ENCODE measurements at places on chromosomes 6 and 20. TPM values are rescaled to one million over a fixed set of nuclear protein-coding genes. Genes with fewer than 3 reads are reported as not detected.

Gene SDCBP2
- 2.3 TPM for total RNA-seq

DNA sequence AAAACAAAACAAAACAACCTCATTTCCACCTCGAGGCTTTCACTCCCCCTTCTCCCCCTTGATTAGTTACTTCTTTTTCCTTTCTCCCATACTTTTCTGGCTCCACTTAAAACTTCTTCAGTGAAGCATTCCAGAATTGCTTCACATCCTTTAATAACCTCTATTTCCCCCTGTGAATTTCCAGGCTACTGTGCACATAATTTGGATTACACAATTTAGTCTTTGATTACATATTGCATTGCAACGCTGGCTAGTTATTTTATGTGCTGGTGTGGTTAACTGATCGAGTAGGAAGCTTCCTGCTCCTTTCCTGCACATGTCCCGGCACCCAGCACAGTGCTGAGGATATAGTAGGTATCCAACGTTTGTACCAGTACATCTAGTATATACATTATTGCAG is 28.1 kb upstream of the EEF1E1 start:
- H3K4me3 ChIP-seq = no peak overlapping the region
- H3K36me3 ChIP-seq = no peaks in the 10 kb centered on the region
- no peak for DNase-seq

DNA sequence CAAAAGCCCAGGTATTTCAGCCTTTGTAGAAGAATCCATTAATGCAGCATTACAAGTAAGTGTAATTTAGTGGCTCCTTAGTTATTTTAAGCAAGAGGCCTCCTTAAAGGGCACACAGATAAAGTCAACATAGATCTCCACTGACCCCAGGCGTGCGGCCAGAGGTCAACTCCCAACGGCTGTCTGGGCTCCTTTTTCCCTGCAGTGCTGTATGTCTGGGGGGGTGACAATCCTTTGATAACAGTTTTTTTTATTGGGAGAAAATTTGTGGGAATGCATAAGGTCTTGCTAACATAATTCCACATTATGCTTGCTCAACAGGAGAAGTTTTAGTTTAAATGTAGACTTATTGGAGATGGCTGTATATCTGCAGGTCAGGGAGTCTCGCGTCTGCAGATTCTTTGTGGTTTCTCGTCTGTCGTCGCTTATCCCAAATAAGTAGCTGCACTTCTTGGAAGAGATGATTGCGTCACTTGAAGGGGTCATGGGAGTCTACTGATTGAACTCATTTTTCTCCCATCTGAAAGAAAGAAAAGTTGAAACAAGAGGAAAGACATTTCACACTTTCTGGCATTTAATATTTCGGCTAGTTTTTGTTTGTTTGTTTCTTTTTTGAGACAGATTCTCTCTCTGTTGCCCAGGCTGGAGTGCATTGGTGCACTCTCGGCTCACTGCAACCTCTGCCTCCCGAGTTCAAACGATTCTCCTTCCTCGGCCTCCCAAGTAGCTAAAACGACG is 151.7 kb upstream of the AKAP12 start:
- no peak overlapping the region for H3K27ac ChIP-seq
- peaks cover 3% of the 10 kb centered on the region for H3K36me3 ChIP-seq
- no peak overlapping the region for H3K4me3 ChIP-seq
- DNase-seq = peak; percentile 60
- no peaks in the 10 kb centered on the region for H3K27me3 ChIP-seq

DNA sequence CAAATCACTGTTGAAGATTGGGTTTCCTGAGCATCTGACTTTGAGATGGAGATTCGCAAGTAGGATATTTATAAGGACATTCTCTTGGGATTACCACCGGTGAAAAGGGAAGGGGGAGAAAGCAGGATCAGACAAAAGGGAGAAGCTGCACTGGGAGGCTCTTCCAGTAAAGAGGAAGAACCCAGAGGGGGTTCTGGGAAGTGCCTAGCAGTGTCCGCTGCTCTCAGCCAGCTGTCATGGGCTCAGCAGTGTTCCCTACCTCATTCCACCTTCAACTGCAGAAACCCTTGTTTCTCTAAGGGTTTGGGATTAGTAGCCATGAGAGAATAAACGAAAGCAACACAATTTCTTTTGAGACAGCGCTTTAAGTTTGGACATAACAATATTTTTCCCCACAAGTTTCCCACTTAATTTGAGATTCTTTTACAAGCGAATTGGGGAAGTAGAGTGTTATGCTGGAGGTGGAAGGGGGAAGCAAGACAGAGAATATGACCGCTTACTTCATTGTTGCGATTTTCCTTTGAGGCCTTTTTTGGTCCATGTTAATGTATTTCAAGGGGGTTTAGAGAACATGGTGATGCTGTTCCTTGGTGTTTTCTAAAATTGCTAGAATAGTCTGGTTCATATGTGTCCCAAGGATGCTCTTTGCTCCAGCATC is 154.5 kb upstream of the SCGN start:
- H3K36me3 ChIP-seq = no peaks in the 10 kb centered on the region
- no peak for DNase-seq
- no peak overlapping the region for H3K4me3 ChIP-seq

GRCh38 chr6:35041086-35041861 is 99.9 kb downstream of the TCP11 start:
- H3K27ac ChIP-seq = peak overlapping the region; percentile 52
- H3K4me3 ChIP-seq = no peak overlapping the region
- DNase-seq = peak; percentile 75
- H3K36me3 ChIP-seq = peaks cover 20% of the 10 kb centered on the region
- no peaks in the 10 kb centered on the region for H3K27me3 ChIP-seq

DNA sequence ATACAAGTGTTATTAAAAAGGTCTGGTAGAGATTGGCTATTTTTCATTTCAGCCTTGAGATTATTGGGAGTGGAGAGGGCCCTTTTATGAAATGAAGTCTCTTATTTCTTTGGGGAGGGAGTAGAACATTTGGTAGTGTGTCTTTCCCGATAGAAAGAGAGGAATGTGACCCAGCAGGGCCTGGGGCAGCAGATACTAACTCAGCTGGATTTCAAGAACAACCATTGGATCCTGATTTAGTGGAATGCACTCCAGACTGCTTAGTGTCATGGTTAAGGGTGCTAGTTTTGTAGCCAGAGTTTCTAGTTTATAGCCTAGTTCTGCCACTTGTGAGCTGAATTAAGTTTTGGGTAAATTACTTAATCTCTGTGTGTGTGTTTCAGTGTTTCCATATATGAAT is 18.4 kb upstream of the FLRT3 start:
- no peaks in the 10 kb centered on the region for H3K4me1 ChIP-seq
- no peaks in the 10 kb centered on the region for H3K36me3 ChIP-seq
- no peak overlapping the region for H3K4me3 ChIP-seq
- no peak overlapping the region for H3K27ac ChIP-seq

DNA sequence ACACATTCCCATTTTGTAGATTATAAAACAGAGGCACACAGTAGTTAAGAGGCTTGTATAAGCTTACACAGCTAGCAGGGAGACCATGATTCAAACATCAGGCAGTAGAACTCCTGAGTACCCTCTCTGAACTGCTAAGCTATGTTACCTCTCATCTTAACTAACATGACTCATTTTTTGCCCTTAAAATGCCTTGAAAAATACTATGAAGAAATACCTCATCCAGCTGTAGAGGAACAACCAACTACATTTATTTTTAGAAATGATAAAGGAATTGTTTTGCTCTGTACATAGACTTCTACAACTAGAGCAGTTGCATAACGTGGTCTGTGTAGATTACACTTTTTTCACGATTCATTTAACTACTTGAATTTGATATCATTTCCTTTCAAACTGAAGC is 102.1 kb downstream of the FLRT3 start:
- H3K27ac ChIP-seq = no peak overlapping the region
- no peaks in the 10 kb centered on the region for H3K27me3 ChIP-seq
- peak; percentile 4 for DNase-seq
- H3K36me3 ChIP-seq = no peaks in the 10 kb centered on the region
- no peaks in the 10 kb centered on the region for H3K4me1 ChIP-seq
- H3K4me3 ChIP-seq = no peak overlapping the region

Gene SNPH
- total RNA-seq = 3.9 TPM

GRCh38 chr6:114167583-114168576 is 174.9 kb downstream of the HS3ST5 start:
- no peak overlapping the region for H3K27ac ChIP-seq
- H3K4me3 ChIP-seq = no peak overlapping the region
- no peaks in the 10 kb centered on the region for H3K27me3 ChIP-seq
- no peak for DNase-seq
- no peaks in the 10 kb centered on the region for H3K36me3 ChIP-seq

Gene SLC32A1
- total RNA-seq = not detected
